ENCODE measurements at places on chromosomes 1 and 21.

DNA sequence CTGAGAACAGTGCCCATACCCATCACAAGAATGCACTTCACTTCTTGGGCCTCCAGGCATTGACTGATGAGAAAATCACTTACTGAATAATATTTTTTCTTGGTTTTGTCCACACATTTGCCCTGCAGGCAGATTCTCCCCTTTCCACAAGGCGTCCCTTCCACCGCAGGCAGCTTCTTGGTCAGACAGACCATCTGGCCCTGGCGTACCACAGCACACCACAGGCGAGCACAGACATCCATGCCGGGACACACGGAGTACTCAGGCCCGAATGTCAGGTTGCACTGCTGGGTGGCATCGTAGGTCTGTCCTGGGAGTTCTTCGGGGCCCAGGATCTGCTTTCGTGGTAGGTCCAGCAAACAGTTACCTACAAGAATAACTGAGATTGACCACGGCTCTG, 32.5 kb downstream of the ADAMTS5 start:
- no peak for DNase-seq

- DNase-seq: no peak
Observed at GRCh38 chr21:36765229-36765628, 66.3 kb downstream of the SIM2 start.

- no peak for DNase-seq
Observed at GRCh38 chr21:35225573-35225972, 176.5 kb upstream of the RUNX1 start.

- DNase-seq: no peak
Observed at GRCh38 chr1:160708118-160708517, 3.5 kb downstream of the CD48 start.

GRCh38 chr1:150558303-150558704, 9.1 kb downstream of the ADAMTSL4 start:
- DNase-seq: no peak

- DNase-seq: no peak
Observed at GRCh38 chr1:3693321-3693720, 41.0 kb downstream of the TP73 start.

DNA sequence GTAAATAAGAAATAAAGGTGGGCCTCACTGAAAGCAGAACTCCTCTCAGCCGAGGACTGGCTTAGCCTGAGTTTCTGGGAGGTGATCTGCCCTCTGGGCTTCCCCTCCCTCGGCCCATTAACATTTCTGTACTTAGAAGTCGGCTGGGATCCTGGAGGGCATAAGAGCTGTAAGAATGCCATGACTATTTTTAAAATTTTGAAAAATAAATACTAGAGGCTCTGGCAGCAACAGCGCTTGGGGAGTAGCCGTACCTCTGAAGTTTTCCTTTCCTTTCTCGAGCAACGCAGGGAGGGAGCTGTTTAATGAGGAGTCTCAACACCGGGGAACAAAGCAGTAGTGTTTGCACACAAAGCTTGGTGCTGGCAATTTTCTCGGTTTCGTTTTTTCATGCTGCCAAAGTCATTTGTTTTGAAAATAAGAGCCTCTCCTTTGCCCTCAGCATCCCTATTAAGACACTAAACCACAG, 498.7 kb downstream of the SMYD3 start:
- no peak for DNase-seq

GRCh38 chr1:51299981-51300670, 30.2 kb downstream of the TTC39A start:
- no peak for DNase-seq

GRCh38 chr1:154609398-154610380, 1.7 kb upstream of the ADAR start:
- no peak for DNase-seq

DNA sequence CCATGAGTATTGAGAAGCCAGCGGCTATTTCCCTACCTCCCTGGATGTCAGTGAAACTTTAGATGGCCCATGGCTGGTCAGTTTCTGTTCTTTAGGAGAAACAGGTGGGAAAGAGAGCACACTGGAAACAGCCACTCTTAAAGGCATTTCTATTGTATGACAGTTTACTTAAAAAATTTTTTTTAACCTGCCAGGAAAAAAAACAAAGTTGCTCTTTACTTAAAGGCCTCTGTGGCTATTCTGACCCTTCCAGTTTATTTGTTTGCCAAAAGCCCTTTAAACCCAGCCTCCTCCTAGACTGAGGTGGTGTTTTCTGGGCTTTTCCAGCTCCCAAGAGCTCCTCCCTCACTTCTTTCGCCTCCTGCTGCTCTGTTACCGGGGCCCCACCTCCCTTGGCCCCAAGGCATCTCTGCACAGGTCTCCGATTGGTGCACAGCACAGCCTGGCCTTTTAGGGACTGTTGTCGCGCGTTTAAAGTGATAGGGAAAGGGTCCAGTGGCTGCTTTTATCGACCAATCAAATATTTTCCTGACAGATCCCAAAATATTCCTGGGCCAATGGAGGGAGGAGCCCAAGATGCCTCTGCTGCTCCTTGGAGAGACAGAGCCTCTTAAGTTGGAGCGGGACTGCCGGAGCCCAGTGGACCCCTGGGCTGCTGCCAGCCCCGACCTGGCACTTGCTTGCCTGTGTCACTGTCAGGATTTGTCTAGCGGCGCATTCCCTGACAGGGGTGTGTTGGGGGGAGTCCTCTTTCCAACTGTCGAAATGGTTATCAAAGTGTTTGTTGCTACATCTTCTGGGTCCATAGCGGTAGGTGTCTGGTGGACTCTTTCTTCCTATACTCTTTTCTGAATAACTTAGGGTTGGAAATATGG, at the start of gene SH3BGR:
Gene SH3BGR (plus strand): TSS at position 639 of the 875 bp plus-strand sequence. CDS start 127 bp downstream, at position 766.
- peak; percentile 36 for DNase-seq

Measured in eye (tissue), 1 donor.